ENCODE measurements at places on chromosomes 16 and 17.

DNA sequence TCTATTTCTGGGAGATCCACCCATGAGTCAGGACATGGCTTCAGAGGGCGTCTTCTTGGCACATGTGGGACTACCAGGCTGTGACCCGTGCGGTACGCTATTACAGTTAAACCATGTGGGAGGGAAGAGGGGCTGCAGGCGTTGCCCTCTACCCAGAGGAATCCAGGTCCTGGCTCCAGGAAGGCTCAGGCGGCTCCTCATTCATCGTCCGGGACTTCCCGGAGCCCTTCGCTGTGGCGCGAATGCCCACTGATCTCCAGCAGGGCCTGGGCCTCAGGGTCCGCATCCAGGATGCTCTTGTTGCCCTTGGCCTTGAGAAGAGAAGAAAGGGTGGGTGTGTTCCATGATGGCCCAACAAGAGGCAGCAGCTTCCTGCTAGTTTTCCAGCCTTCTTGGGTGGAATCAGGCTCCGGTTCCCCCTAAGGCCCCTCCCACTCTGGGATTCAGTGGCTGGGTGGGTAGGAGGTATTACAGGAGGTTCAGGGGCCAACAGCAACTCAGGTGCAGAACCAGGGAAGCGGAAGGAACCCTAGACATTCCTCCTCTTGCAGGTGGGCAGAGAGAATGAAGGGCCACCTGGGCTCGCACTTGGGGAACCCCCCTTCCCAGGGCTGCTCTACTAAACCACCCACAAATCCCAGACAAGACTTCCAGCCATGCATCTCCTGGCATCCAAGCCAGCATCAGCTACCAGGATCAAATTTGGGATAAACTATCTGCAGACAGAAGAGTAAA, 24.6 kb downstream of the MEAK7 start:
- no peak for DNase-seq

DNA sequence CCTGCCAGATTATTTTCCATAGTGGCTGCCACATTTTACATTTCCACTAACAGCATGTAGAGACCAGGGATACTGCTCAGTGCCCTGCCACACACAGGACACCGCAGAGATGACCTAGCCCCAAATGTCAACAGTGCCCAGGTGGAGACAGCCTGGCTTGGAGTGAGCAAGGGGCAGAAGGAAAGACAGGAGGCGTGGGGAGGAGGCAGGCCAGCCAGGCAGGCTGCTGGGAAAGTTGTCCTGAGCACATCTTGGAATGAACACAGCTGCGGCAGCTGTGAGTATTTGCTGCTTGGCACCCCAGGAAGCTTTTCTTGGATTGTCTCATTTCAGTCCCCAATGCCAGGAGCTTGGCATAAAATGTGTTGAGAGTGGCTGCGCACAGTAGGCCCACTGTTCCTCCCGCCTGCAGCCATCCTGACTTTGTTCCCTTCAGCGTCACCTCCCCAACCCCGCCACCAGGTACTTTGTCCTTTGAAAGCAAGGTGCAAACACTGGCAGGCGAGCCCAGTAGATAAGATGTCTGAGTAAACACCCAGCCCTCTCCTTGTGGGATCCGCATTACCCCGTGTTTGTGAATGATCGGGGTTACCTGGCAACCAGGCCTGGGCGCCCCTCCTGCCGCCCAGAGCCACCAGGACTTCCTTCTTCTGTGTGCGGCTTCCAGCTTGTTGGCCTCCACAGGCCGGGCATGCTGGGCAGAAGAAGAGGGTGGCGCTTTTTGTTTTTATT, 114.0 kb downstream of the CMIP start:
- peak; percentile 22 for DNase-seq

DNA sequence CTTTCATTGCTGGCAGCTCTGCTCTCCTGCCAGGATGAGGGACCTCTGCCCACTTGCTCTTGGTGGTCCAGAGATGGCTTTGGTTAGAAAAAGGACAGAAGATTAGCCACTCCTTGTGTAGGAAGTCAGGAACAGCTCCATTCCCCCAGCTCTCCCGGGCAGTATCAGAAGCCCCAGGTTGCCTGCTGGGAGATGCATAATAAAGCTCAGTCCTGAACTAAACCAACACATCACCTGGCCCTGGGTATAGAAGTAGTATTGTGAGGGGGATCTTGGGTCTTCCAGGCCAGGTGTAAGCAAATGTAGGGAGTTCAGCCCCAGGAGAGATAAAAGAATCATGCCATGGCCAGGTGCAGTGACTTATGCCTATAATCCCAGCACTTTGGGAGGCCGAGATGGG, 52.4 kb downstream of the NEUROD2 start:
- DNase-seq: no peak

DNA sequence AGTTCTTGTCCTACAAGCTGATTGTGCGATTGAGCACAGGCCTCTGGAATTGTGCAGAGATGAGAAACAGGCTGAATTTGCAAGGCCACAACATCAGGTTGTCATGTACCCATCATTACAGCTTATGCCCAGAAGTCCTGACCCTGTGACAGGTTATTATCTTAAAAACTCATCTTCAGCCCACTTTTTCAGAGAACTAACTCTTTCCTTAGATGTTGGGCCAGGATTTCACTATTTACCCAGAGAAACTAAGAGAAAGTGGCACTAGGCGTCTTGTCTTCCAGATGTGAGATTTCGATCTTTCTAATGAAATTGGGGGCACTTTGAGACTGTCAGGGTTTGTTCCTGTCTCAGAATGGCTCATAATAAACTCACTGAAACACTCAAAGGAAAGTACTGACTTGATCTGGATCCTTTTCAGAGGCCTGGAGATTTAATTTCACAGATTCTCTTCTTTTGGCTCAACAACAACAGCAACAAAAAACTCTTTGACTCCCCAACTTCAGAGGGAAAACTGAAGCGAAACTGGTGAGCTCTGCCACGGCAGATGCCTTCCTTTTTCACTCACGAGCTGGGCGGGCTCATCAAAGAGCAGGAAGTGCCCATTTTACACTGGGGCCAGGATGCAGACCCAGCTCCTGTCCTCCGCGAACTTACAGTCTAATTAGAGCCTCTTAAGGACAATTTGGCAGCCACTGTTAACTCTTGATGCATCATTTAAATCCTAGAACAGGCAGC, 17.7 kb upstream of the SLC12A3 start:
- peak; percentile 11 for DNase-seq

GRCh38 chr17:51217946-51218345, 41.9 kb downstream of the MBTD1 start:
- no peak for DNase-seq

- DNase-seq: no peak
Measured at GRCh38 chr17:28895794-28896447, 1.6 kb downstream of the FLOT2 start.

GRCh38 chr16:8655184-8655717, 19.2 kb upstream of the ABAT start:
- DNase-seq: peak; percentile 15

- DNase-seq: no peak
Measured at GRCh38 chr17:15250135-15250860, 14.8 kb downstream of the PMP22 start.

GRCh38 chr17:61057257-61057656, 342.4 kb upstream of the TBX2 start:
- no peak for DNase-seq

DNA sequence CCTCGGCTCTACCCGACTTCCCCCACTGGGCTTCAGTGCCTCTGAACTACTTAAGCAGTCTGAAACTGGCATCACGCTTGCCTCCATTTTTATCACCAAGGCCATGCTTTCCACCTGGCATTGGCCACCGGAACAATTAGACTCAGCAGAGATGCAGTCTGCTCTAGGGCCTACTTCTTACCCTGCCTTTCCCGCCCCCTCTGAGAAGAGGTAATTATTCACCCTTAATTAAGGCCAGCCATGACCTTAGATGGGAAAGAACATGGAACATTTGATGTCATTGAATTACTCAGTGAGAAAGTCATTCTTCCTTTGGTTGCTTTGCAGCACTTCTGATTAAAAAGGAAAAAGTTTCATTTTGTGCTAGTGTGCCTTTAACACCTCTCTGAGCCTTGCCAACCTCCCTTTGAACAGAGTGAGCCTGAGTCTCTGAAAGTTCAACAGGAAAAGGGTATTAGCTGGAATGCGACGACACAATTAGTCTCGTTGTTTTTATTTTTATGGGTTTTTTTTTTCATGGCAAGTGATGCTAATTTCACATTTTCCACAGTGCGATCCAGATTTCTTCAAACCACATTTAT, 60.9 kb upstream of the TNRC6A start:
- DNase-seq: no peak

- no peak for DNase-seq
Measured at GRCh38 chr16:75590920-75591843, 25.0 kb downstream of the GABARAPL2 start.

DNA sequence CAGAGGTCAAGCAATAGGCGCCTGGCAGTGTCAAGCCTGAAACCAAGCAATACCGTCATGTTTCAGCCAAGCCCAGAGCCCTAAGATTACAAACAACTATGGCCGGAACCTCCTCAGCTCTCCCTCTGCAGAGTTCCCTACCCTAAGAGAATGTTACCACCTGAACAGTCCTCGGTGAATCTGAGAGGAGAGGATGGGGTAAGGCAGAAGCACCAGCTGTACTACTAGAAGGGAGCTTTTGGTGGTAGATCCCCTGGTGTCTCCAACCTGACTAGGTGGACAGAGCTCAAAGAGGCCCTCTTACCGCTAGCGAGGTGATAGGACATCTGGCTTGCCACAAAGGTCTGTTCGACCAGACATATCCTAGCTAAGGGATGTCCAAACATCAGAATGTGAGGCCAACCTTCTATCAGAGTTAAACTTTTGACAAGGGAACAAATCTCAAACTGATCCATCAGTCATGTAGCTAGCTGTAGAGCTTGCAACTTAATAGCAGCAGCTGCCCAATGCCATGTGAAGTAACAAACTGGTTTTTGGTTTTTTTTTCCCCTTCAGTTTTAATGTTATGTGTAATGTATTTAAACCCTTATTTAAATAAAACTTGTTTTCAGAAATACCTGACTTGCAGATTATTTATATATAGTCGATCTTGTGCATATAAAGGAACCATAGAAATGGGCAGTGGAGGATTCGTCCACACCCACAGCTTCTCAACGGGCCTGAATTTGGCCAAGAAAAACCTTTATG, 2.5 kb downstream of the EIF1 start:
- peak; percentile 31 for DNase-seq

GRCh38 chr16:83913245-83913633, 14.3 kb downstream of the MLYCD start:
- no peak for DNase-seq

DNA sequence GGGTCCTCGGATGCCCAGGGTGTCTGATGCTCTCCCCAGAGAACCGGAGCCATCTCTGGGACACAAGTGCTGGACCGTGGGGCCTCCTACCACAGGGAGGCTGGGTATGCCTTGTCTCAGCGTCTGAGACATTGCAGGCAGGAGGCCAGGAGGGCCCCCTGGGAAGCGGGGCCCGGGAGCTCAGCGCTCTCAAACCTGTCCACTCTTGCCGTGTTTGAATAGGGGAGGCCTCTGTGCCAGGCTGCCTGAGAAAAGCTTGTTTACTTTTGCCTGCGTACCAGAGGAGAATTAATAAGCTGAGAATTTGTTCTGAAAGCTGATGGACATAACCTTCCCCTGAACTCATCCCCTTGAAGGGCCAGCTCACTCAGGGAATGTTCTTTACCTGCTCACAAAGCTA, 163.8 kb downstream of the NTN1 start:
- DNase-seq: no peak

GRCh38 chr17:55743103-55743679, 7.7 kb upstream of the PCTP start:
- DNase-seq: no peak

DNA sequence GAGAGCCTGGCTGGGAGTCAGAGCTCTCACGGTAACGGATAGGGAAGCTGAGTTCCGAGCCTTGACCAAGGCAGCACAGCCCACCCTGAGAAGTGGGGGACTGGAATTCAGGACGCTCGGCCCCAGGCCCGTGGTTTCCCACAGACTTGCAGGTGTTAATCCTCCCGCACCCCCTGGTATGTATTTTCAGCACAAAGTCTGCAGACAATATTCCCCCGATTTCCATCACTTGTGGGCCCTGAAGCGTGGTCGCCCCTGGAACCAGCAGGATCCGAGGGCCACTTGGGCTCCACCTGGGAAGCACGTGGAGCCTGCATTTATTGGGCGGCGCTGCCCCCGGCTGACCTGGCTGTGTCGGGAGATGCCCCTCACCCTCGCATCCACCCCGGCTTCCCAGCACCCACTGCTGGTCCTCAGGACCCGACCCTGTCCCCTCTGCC, 60.2 kb downstream of the WSB1 start:
- no peak for DNase-seq

DNA sequence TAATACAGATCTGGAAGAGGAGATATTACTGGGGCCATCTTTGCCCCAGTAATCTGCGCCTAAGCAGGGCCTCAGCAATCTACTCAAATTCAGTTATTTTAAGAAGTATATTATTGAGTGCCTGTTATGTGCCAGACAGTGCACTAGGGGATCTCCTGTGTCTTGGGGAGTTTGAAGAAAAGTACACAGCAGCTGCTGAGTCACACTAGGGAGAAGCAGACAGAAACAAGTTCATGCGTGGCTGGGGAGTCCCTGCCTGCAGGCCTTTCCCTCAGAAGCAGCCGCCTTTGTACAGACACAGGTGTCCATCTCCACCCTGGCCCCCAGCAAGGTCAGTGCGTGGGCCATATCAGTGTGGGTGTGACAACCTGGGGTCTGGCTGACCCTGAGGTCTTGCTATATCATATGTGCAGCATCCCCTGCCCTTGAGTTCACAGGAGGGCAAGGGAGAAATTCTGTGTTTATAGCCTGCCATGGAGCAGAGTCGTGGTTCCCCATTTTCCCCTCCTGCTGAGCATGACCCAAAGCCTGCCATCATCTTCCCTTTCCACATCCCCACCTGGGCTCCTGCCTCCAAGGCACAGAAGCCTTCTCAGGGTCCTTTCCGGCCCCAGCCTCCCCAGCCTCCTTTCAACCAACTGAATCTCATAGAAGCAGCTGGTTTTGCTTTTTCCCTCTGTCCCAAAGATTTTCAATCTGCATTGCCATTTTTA, 229.9 kb upstream of the SDK2 start:
- no peak for DNase-seq

- DNase-seq: no peak
Measured at GRCh38 chr16:90081606-90081970, 4.5 kb upstream of the PRDM7 start.

GRCh38 chr17:45663772-45664171, 120.3 kb upstream of the CRHR1 start:
- no peak for DNase-seq

Data from CD4-positive, alpha-beta T cell treated with Interleukin-12 subunit alpha and Interleukin-12 subunit beta, for 1 hour (primary cell).